T-helper 17 cell (primary cell): ENCODE measurements at places on chromosomes 12 and 14. TPM values are rescaled to one million over a fixed set of nuclear protein-coding genes. Genes with fewer than 3 reads are reported as not detected.

The ACSS3 gene
- not detected for total RNA-seq

- peaks cover 21% of the 10 kb centered on the region for H3K27me3 ChIP-seq
- peaks cover 8% of the 10 kb centered on the region for H3K4me1 ChIP-seq
- H3K36me3 ChIP-seq, result no peaks in the 10 kb centered on the region
- no peak for DNase-seq
- H3K4me3 ChIP-seq, result no peak overlapping the region
Measured at GRCh38 chr12:6037459-6037858, 87.0 kb downstream of the VWF start.

DNA sequence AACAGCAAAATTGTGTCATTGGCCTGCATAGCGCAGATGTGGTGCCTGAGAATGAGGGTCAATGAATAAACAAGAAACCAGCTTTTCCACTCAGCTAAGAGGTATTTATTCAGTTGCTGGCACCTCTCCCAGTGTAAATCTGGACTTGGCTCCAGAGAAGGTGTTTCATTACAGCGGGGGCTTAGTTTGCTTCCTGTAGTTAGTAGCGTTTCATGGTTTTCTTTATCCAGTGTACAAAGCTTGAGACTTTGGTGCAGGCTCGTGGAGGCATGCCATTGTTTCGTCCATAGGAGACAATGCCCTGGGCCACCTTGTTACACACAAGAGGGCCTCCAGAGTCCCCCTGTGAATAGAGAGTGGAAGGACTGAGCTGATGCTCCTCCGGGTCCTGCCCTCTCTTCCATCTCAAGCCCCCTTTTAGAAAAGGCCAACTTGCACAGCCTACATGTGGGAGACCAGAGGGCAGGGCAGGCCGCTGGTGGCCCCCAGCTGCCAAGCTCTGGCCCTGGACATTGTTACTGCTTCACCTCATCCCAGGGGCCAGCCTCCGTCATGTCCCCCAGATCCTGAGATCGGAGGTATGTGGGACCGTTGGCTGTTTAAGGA is 3.0 kb downstream of the GZMB start:
- H3K27ac ChIP-seq, result no peak overlapping the region
- H3K4me1 ChIP-seq, result peaks cover 4% of the 10 kb centered on the region
- no peak for DNase-seq
- peaks cover 16% of the 10 kb centered on the region for H3K27me3 ChIP-seq

DNA sequence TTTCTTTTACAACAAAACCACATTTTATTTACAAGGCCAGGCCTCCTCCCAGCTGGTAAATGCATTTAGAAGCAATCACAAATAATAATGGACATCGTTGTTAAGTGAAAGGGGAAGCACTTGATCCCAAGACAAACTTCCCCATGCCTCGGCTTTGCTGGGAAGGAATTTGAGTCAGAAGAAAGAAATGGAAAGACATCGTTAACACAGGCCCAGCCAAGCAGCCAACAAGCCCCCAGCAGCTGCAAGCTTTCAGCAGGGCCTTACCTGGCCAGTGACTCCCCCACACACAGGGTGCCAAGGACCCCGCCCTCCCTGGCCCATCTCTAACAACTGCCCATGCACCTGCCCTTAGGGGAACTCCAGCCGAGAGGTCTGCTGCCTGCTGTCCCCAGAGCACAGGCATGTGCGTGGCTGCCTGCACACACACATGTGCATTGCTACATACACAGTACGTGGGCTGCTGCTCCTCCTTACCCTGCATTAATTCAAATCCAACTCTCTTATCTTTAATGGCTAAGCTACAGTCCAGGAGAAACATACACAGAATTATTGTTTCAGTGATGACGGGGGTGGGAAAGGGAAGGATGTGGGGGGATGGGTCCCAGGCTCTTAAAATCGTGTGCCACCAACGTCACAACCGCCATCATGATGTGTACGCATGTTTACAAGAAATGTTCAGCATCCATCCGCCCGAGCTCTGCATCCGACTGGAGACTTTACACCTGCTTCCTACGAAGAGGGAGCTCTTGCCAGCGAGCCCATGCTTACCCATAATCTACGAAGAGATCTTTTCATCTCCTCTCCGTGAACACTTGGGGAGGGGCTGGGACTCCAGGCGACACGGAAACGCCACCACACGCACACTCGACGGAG is 9.8 kb downstream of the BCL11B start:
- peaks cover 86% of the 10 kb centered on the region for H3K4me1 ChIP-seq
- no peaks in the 10 kb centered on the region for H3K27me3 ChIP-seq

- H3K4me1 ChIP-seq, result peaks cover 32% of the 10 kb centered on the region
- no peaks in the 10 kb centered on the region for H3K36me3 ChIP-seq
- DNase-seq, result no peak
- no peaks in the 10 kb centered on the region for H3K27me3 ChIP-seq
- peak overlapping the region; percentile 43 for H3K4me3 ChIP-seq
Measured at GRCh38 chr12:109595321-109595902, 21.8 kb downstream of the MVK start.

DNA sequence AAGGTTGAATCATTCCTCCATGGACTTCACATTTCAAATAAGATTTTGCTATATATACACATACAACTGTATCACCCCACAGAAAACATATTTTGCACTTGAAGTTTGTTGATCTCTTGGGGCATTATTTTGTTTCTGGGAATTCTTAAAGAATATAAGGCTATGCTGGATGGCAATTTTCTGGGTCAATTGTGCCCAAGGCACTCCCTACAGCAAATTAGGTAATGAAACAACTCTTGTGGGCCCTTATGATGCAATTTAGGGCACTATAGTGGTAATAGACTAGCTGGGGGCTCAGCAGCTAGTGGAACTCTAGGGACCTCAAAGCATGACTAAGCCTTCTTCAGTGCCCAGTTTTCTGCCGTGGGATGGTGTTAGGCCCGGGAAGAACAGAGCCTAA is 444.4 kb downstream of the NRXN3 start:
- H3K36me3 ChIP-seq, result no peaks in the 10 kb centered on the region
- H3K27ac ChIP-seq, result no peak overlapping the region
- DNase-seq, result no peak
- H3K4me1 ChIP-seq, result peaks cover 2% of the 10 kb centered on the region

DNA sequence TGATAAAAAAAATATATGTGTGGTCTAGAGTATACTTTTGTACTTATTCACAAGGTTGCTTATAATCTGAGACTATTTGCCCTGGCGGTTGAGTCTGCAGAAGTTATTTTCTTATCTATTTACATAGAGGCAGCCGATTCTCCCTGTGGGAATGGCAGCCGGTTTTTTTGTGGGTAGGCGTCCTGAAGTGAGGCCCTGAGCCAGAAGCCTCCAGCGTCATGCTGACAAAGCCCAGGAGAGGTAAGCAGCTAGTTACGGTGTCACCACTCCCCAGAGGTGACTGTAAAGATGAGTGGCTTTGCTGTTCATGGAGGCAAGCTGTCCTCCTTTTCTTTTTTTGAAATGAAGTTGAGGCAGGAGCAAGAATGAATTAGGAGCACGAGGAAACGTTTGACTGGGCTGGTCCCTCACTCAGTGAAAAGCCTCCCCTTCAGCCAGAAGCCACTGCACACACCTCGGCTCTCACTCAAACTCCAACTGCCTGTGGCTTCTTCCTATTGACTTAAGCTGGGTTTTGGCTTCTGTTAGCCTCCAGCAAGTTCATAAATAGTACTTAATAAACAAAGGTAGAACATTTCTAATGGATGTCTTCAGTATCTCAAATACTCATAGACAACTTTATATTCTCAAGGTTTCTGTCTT is 21.5 kb downstream of the PAX9 start:
- H3K4me1 ChIP-seq, result no peaks in the 10 kb centered on the region
- H3K36me3 ChIP-seq, result peaks cover 2% of the 10 kb centered on the region
- H3K27me3 ChIP-seq, result peaks cover 6% of the 10 kb centered on the region
- no peak overlapping the region for H3K4me3 ChIP-seq

- no peak for DNase-seq
- no peaks in the 10 kb centered on the region for H3K36me3 ChIP-seq
- H3K27me3 ChIP-seq, result no peaks in the 10 kb centered on the region
Measured at GRCh38 chr14:68157971-68158371, 338.4 kb downstream of the RAD51B start.

- peaks cover 64% of the 10 kb centered on the region for H3K27me3 ChIP-seq
- DNase-seq, result no peak
- peaks cover 3% of the 10 kb centered on the region for H3K4me1 ChIP-seq
- H3K36me3 ChIP-seq, result peaks cover 10% of the 10 kb centered on the region
Measured at GRCh38 chr12:119589097-119589496, 4.5 kb upstream of the TMEM233 start.

The KLRD1 gene
- not detected for total RNA-seq

The MGP gene
- total RNA-seq, result 1.7 TPM

- peaks cover 6% of the 10 kb centered on the region for H3K4me1 ChIP-seq
- no peaks in the 10 kb centered on the region for H3K27me3 ChIP-seq
- no peak for DNase-seq
- no peaks in the 10 kb centered on the region for H3K36me3 ChIP-seq
- H3K27ac ChIP-seq, result no peak overlapping the region
Measured at GRCh38 chr12:69523433-69524330, 53.5 kb downstream of the FRS2 start.

GRCh38 chr12:57716305-57716704 is 22.2 kb downstream of the AGAP2 start:
- no peak overlapping the region for H3K27ac ChIP-seq
- no peak for DNase-seq

The TAS2R30 gene
- total RNA-seq, result 6.6 TPM

The PYGL gene
- 12.4 TPM for total RNA-seq

The HOXC4 gene
- total RNA-seq, result not detected

DNA sequence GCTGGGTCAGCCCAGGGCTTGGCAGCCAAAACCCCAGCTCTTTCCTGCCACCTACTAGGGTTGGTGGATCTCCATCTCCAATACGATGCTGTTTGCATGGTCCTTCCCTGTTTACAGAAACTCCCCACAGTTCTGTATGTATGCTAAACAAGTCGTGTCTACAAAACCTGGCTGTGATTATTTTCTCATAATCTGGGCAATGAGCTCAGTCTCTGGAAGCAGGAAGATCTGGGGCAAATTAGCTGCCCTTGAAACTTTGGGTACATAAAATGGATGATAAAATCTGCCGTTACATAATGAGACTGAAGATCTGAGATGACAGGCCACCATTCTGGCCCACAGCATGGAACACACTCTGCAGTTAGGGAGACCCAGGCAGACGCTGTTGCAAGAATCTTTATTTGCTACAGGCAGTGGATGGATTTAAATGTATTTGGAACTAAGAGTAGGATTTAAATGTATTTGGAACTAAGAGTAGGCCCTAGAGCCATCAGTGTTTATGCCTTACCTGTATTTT is 31.7 kb downstream of the ACADS start:
- no peaks in the 10 kb centered on the region for H3K27me3 ChIP-seq
- H3K4me3 ChIP-seq, result no peak overlapping the region
- H3K27ac ChIP-seq, result no peak overlapping the region
- H3K4me1 ChIP-seq, result peaks cover 10% of the 10 kb centered on the region
- DNase-seq, result no peak
- H3K36me3 ChIP-seq, result peaks cover 5% of the 10 kb centered on the region

DNA sequence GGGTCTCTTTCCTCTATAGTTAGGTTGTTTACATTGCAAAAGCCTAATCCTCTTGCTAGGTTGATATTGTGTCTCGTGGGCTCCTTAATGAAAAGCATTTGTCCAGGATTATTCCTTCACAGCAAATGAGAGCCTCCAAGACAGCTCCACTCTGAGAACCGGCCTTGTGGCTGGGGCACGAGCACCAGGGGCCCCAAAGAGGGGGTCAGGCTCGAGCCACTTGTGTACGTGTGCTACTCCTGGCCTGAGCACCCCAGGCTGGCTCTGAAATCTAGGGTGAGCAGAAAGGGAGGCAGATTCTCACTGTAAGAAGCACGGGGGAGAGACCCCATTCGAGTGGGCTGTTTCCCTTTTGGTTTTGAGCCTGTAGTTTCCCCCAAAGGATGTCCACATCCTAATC is 45.0 kb upstream of the FZD10 start:
- peaks cover under 1% of the 10 kb centered on the region for H3K27me3 ChIP-seq
- H3K27ac ChIP-seq, result no peak overlapping the region
- H3K4me1 ChIP-seq, result no peaks in the 10 kb centered on the region
- no peak overlapping the region for H3K4me3 ChIP-seq
- DNase-seq, result no peak
- peaks cover 3% of the 10 kb centered on the region for H3K36me3 ChIP-seq

The DEGS2 gene
- total RNA-seq, result not detected

- no peaks in the 10 kb centered on the region for H3K36me3 ChIP-seq
- H3K4me1 ChIP-seq, result peaks cover under 1% of the 10 kb centered on the region
- no peak for DNase-seq
- no peaks in the 10 kb centered on the region for H3K27me3 ChIP-seq
- no peak overlapping the region for H3K4me3 ChIP-seq
Measured at GRCh38 chr14:44657203-44657602, 150.1 kb upstream of the FSCB start.

The TBC1D30 gene
- total RNA-seq, result 0.20 TPM

The FOXN4 gene
- not detected for total RNA-seq

DNA sequence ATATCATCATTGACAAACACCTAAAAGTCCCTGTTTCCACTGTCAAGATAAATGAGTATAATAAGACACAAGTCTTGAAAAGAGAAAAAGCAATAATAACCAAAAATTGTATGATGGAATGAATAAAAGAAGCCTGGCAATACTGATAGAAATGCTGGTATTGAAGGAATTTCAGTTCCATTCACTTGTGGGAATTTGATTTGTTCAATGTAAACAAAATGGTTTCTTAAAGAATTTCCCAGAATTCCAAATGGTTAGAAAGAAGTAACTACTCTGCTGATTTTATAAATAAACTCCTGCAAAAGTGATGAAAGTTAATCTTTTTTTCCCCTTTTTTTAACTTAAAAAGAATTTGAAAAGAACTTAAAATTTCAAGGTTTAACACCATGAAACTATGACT is 129.9 kb upstream of the PDZRN4 start:
- H3K27ac ChIP-seq, result no peak overlapping the region
- no peaks in the 10 kb centered on the region for H3K27me3 ChIP-seq
- no peaks in the 10 kb centered on the region for H3K4me1 ChIP-seq
- H3K4me3 ChIP-seq, result no peak overlapping the region
- no peaks in the 10 kb centered on the region for H3K36me3 ChIP-seq
- DNase-seq, result no peak

- H3K27ac ChIP-seq, result no peak overlapping the region
- peaks cover 21% of the 10 kb centered on the region for H3K27me3 ChIP-seq
- no peaks in the 10 kb centered on the region for H3K4me1 ChIP-seq
Measured at GRCh38 chr12:46921764-46922133, 96.0 kb upstream of the SLC38A4 start.

GRCh38 chr12:120397824-120398540 is 29.0 kb upstream of the MSI1 start:
- H3K4me3 ChIP-seq, result no peak overlapping the region
- no peak for DNase-seq
- H3K4me1 ChIP-seq, result no peaks in the 10 kb centered on the region

GRCh38 chr12:123483602-123484248 is 25.8 kb downstream of the SNRNP35 start:
- no peak for DNase-seq
- no peak overlapping the region for H3K4me3 ChIP-seq
- peak overlapping the region; percentile 37 for H3K27ac ChIP-seq
- peaks cover 17% of the 10 kb centered on the region for H3K4me1 ChIP-seq
- H3K36me3 ChIP-seq, result no peaks in the 10 kb centered on the region
- H3K27me3 ChIP-seq, result no peaks in the 10 kb centered on the region
